ENCODE measurements at places on chromosomes 4 and X.

DNA sequence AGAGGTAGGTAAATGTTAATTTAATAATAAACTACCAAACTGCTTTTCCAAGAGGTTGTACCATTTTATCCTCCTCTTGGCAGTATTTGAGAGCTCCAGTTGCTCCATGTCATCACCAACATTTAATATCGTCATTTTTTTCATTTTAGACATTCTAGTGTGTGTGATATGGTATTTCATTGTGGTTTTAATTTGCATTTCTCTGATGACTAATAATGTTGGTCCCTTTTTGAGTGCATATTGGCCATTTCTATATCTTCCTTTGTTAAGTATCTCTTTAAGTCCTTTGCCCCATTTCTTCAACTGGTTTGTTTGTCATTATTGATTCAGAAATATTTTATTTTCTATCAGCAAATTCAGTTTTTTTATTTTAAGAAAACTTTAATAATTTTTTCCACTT lies 88.8 kb downstream of the MAPK10 start:
- no peak for DNase-seq

GRCh38 chrX:103002576-103002975 lies 61.4 kb downstream of the BEX1 start:
- peak; percentile 13 for DNase-seq

DNA sequence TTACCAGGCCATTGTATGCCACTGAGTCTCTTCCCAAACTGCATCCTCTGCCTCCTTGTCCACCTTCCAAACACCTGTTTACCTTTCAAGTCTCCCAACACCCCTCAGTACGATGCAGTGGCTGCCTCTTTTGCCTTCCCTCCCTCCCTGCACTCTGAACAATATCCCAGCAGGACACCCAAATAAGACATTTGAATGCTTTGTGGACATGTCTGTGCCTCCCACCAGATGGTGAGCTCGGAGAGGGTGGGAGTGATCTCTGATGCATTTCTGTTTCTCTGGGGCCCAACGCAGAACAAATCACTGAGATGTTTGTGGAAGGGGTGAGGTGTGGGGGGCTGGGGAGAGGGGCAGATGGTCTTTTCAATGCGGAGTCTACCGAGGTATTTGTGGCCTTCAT lies 33.4 kb downstream of the PJA1 start:
- DNase-seq = no peak

- DNase-seq = no peak
These were observed 3.8 kb upstream of the RPS6KA3 start for GRCh38 chrX:20270562-20270890.

GRCh38 chr4:188876881-188877280 lies 737.6 kb downstream of the TRIML1 start:
- DNase-seq = no peak

- DNase-seq = no peak
These were observed 102.8 kb downstream of the TRIML1 start for GRCh38 chr4:188242041-188242440.

GRCh38 chrX:81229229-81229628 lies 27.3 kb downstream of the SH3BGRL start:
- no peak for DNase-seq

GRCh38 chr4:5931526-5931925 lies 38.6 kb upstream of the CRMP1 start:
- no peak for DNase-seq

DNA sequence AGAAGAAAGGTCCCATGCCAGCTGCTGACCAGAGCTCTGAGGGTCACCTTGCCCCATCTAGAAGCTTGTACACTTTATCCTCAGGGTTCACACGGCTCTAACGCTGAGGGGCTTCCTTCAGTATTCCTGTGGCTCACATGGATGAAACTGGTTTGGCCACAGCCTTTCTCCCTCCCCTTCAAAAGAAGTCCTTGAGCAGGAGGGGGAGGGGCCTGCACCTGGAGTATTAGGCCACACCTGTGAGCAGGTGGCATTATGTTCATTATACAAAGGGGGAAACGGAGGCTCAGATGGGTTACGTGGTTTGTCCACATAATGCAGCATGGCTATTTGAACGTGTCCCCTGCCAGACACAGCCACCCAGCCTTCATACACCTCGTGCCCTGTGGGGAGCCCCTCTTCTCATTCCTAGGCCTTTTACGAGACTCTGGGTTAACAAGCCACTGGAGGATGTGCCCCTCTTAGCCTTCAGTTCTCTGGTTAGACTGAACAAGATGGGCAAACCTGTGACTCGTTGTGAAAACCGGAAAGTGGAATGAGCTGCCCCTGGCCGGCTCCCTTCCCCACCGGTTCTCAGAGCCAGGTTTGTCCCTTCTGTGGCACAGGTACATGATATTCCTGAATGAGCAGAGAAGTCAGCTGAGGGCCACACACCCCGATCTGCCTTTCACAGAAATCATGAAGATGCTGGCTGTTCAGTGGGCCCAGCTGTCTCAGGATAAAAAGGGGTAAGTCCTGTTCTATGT lies 27.2 kb upstream of the JAKMIP1 start:
- DNase-seq = no peak

GRCh38 chr4:6601661-6602250 lies 26.8 kb downstream of the MAN2B2 start:
- DNase-seq = no peak

DNA sequence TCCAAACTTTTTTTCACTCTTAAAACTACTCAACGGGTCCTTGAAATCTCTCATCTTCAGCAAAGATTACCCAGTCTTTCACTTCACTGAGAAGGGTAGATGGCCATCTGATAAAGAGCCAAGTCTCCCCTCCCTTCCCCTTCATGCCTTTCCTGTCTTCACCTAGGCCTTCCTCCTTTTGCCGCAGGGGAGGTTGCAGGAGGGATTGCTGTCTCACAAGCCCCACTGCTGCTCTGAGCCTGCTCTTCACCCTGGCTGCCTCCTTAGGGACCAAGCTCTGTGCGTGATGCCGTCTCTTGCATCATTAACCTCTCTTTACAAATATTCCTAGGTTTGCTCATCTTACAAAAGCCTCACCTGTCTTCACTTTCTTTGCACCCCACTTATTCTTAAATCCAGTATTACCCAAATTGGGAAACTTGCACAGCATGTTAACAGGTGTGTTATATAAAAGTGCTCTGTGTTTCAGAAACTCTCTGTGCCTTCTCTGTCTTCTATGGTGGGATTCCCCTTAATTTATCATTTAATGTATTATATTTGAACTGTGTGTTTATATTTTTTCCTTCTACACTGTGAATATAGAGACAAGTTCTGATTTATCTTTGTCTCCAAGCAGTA lies 3.8 kb downstream of the ZFX start:
- DNase-seq = no peak

GRCh38 chr4:66160606-66161005 lies 490.3 kb upstream of the EPHA5 start:
- no peak for DNase-seq

DNA sequence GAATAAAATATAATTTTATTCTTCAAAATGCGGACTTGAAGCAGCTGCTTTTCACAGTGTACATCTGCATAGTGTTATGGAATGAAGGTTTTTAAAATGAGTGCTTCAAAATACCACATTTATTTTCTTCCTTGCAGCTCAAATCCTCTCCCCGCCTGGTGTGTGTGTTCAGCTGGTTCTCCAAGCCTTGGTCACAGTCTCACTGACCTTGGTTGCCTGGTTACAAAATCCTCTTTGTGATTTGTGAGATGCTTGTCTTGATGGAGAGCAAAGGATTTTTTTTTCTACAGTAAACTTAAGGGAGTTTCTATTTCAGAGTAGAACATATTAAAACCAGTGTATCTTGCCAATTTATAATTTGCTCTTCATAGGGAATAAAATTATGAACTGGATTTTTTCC lies 139.2 kb downstream of the PCDH18 start:
- DNase-seq = no peak

DNA sequence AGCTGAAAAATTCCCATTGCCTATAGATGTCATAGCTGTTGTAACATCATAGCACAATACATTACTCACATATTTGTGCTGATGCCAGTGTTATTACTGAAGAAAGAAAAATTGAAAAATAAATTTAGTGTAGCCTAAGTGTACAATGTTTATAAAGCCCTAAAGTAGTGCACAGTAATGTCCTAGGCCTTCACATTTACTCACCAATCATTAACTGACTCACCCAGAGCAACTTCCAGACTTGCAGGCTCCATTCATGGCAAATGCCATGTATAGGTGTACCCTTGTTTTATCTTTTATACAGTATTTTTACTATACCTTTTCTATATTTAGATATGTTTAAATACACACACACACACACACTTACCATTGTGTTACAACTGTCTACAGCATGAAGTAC lies 265.4 kb upstream of the MAGEB18 start:
- DNase-seq = no peak

GRCh38 chr4:32417113-32417704 lies 1697.0 kb downstream of the PCDH7 start:
- DNase-seq = no peak

DNA sequence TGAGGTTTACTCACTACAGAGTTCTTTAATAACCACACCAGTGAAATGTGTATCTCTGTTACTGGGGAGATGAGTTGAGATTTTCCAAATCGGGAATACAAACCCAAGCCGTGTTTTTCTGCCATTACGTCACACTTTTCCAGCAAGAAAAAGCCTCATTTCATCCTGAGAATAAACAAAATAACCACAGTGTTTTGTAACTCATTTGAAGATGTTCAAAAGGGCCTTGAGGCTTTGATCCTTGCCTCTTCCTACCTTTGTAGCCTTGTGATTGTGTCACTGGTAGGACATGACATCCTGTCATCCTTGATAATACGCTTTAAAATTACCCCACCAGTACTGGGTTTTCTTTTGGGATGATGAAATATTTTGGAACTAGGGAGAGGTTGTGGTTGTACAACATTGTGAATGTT lies 2.9 kb downstream of the USP11 start:
- no peak for DNase-seq

- no peak for DNase-seq
These were observed 38.3 kb downstream of the MGARP start for GRCh38 chr4:139241784-139242151.

DNA sequence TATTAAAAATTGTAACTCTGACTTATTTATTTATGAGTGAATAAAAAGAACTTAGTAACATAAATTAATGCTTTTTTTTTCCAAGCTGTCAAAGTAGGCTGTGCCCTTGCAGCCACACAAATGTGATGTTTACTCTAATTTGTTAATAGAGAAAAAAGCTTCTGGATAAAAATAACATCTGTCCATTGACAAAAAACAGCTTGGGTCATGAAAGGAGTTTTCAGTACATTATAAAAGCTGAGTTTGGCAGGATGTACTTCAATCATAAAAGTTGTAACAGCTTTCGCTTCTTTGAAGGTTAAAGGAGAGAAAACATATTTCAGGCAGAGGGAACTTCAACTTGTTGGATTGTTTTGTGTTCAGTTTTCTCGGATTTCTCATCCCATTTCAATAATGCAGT lies 105.6 kb downstream of the SLC4A4 start:
- DNase-seq = no peak

GRCh38 chr4:107708225-107708624 lies 11.8 kb downstream of the PAPSS1 start:
- no peak for DNase-seq

GRCh38 chrX:138885886-138886285 lies 174.4 kb upstream of the FGF13 start:
- no peak for DNase-seq

- no peak for DNase-seq
These were observed 187.5 kb downstream of the BMP15 start for GRCh38 chrX:51098046-51098445.

GRCh38 chr4:174928575-174929253 lies 10.6 kb downstream of the ADAM29 start:
- DNase-seq = no peak

DNA sequence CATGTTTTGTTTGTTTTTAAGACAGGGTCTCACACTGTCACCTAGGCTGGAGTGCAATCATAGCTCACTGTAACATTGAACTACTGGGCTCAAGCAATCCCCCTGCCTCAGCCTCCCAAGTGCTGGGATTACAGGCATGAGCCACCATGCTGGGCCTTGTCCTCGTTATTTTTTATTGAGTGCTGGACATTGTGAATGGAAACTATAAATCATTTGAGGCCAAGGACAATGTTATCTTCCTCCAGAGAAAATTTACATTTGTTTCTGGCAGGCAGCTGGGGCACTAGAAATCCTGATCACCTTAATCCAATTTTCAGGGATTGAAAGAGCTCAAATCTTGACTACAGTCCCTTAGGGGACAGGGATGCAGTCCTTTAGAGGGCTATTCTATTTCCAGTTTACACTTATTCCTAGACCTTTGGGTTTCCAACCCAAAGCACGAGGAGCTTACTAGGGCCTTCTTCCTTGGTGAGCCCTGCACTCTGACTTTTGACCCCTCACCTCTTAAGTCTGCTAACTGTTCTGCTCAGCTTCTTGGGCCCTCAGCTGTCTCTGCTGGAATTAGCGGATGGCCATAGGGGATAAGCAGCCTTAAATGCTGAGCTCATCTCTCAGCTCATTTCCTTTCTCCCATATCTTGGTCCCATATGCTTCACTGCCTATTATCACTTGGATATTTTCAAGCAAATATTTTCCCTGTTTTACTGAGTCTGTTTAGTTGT lies 23.0 kb upstream of the PDZD4 start:
- DNase-seq = no peak

DNA sequence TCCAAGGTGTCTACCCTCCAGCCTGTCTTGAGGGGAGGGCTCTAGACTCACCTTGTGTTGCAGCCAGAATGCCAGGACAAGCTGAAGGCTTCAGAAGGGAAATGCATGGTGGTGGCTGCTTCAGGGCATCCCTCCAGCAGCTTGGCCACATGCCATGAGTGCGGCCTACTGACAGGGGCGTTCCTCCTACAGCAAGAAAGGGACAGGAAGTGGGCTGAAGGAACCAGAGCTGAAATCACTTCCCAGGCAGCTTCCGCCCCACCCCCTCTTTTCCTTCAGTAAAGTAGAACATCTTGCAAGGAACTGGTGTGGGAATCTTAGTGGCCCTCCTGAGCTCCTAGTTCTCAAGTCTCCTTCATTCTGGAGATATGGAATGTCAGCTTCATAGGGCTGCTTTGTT lies 167.5 kb upstream of the DGKK start:
- DNase-seq = no peak

DNA sequence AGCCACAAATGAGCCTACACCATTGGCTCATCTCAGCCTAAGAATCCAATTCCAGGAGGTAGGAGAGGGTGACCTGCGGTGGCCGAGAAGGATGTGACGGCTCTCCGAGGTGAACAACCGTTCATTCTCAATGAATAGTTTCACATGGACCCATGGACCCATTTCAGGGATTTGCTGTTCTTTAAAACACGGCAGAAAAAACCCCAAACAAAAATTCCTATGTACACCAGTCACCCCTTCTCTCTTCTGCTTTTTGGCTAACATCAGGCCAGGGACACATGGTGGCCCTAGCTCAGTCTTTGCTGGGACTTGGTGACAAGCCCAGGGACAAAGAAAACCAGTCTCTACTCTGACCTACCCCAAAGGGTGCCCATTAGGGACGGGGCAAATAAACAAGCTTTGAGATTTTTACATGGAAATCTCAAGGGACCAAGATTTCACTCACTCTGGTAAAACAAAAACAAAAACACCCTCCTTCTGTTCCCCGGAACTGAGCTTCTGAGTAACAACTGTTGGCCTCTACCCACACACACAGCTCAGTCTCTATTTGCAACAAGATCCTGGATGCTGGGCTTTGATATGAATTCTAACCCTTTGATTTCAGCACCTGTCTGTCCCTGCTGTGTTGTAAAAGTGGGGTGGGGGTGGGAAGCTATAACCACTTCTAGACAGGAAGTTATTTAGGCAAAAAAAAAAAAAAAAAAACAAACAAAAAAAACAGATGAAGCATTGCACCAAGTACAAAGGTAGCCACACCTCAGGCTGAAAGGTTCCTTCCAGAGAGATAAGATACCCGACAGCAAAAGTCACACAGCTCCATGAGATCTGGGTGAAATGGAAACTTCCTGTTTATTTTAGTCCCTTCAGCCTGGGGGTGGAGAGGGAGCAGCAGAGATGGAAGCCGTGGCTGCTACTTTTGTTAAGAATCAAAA lies 49.0 kb downstream of the DDX3X start:
- DNase-seq = peak; percentile 10

GRCh38 chrX:8138252-8138651 lies 32.8 kb downstream of the VCX2 start:
- no peak for DNase-seq

Measured in GM03348 (cell line).